Large intestine (tissue), 12 donors: ENCODE measurements at places on chromosomes 6 and 20. TPM values are rescaled to one million over a fixed set of nuclear protein-coding genes. Genes with fewer than 3 reads are reported as not detected.

DNA sequence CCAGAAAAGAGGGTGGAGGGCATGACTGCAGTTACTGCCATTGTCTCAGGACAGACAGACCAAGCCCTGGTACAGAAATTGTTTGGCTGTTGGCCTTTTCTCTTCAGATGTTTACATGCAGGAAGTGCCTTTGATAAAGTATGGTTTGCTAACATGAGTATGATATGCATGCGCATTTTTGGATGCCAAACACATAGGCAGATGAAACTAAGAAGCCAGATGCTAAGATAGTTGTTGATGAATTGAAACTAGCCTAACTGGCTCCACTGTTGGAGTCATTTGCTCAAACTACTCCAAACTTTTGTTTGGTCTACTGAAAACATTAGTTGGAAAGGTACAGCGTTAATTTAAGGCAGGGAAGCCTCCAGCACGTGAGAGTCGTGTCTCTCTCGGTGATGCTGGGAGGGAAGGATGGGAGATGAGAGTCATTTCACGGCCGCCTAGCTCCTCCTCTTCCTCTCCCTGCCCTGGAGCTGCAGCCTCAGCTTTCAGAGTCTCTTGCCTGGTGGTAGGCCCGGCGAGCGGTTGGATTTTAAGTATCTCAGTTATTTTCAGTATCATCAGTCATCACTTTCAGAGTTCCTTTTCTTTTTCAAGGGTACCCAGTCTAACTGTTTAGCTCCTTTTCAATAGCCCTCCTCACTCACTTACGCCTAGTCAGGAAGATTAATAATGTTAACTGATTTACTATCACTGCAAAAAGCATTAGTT, 29.7 kb downstream of the RREB1 start:
- DNase-seq: no peak
- H3K4me1 ChIP-seq: peaks cover 53% of the 10 kb centered on the region
- H3K4me3 ChIP-seq: no peak overlapping the region
- peak overlapping the region; percentile 58 for H3K27ac ChIP-seq
- no peaks in the 10 kb centered on the region for H3K27me3 ChIP-seq

- H3K27ac ChIP-seq: no peak overlapping the region
- H3K36me3 ChIP-seq: no peaks in the 10 kb centered on the region
- H3K4me1 ChIP-seq: no peaks in the 10 kb centered on the region
- H3K27me3 ChIP-seq: no peaks in the 10 kb centered on the region
- DNase-seq: no peak
These were observed 26.2 kb upstream of the NCOA3 start for GRCh38 chr20:47475419-47476044.

GRCh38 chr6:138226700-138227315, 8.5 kb upstream of the PBOV1 start:
- no peaks in the 10 kb centered on the region for H3K27me3 ChIP-seq
- no peaks in the 10 kb centered on the region for H3K36me3 ChIP-seq
- no peak for DNase-seq
- peak overlapping the region; percentile 33 for H3K27ac ChIP-seq
- H3K4me1 ChIP-seq: peaks cover 17% of the 10 kb centered on the region

DNA sequence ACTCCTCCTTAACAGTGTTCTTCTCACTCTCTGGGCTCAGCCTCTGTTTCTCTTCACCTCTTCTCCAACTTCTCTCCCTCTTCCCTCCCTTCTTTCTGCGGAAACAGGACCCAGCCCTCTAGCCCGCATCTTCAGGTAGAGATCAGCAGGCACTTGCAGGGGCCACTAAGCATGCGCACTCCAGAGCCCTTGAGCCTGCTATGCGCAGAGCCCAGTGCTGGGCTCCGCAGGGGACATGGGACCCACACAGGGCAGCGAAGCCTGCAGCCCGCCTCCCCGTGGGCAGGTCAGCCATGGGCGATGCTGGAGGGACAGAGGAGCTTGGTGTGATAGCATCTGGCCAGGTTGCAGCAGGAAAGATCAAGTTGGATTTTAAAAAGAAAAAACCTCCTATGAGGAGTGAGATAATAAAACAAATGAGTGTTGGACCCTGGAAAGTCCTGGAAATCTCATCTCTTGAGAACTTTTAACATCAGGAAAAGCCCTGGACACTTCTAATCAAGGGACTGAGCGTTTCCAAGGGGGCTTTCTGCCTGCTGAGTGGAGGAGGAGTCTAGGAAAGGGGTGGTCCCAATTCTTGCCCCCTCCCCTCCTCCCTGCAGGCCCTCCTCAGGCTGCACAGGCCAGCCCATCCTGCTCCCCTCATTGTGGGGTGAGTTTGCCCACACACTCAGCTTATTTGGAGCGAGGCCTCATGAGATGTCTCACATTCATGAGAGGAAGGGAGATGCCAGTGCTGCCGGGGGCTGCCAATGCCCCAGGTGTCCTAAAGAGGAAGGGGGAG, 71.9 kb downstream of the MDGA1 start:
- H3K4me1 ChIP-seq: peaks cover 3% of the 10 kb centered on the region
- H3K36me3 ChIP-seq: no peaks in the 10 kb centered on the region
- no peak for DNase-seq
- no peak overlapping the region for H3K4me3 ChIP-seq
- H3K27ac ChIP-seq: no peak overlapping the region

WFDC10B gene
- not detected for polyA plus RNA-seq

- H3K4me1 ChIP-seq: no peaks in the 10 kb centered on the region
- H3K36me3 ChIP-seq: no peaks in the 10 kb centered on the region
- no peaks in the 10 kb centered on the region for H3K27me3 ChIP-seq
- H3K27ac ChIP-seq: no peak overlapping the region
- no peak overlapping the region for H3K4me3 ChIP-seq
- DNase-seq: no peak
These were observed 44.1 kb upstream of the GRM4 start for GRCh38 chr6:34189806-34190503.

GRCh38 chr6:119028091-119028490, 50.4 kb downstream of the FAM184A start:
- no peak overlapping the region for H3K4me3 ChIP-seq
- no peak for DNase-seq
- H3K4me1 ChIP-seq: no peaks in the 10 kb centered on the region
- no peaks in the 10 kb centered on the region for H3K27me3 ChIP-seq
- no peak overlapping the region for H3K27ac ChIP-seq

FAM209B gene
- 0.19 TPM for polyA plus RNA-seq

LIME1 gene
- polyA plus RNA-seq: 7.5 TPM

- no peaks in the 10 kb centered on the region for H3K4me1 ChIP-seq
- no peak overlapping the region for H3K4me3 ChIP-seq
- no peak for DNase-seq
- H3K36me3 ChIP-seq: no peaks in the 10 kb centered on the region
- no peaks in the 10 kb centered on the region for H3K27me3 ChIP-seq
These were observed 348.7 kb downstream of the CD83 start for GRCh38 chr6:14466278-14466677.

- no peak overlapping the region for H3K4me3 ChIP-seq
- no peak overlapping the region for H3K27ac ChIP-seq
- DNase-seq: peak; percentile 38
- H3K27me3 ChIP-seq: no peaks in the 10 kb centered on the region
- H3K36me3 ChIP-seq: no peaks in the 10 kb centered on the region
- H3K4me1 ChIP-seq: no peaks in the 10 kb centered on the region
These were observed 707.0 kb downstream of the EPM2A start for GRCh38 chr6:145028144-145028818.

OXT gene
- polyA plus RNA-seq: 5.2 TPM

- no peaks in the 10 kb centered on the region for H3K4me1 ChIP-seq
- DNase-seq: no peak
- H3K4me3 ChIP-seq: no peak overlapping the region
- H3K36me3 ChIP-seq: no peaks in the 10 kb centered on the region
- H3K27me3 ChIP-seq: peaks cover 5% of the 10 kb centered on the region
These were observed 202.1 kb downstream of the NFATC2 start for GRCh38 chr20:51340451-51340840.

DNA sequence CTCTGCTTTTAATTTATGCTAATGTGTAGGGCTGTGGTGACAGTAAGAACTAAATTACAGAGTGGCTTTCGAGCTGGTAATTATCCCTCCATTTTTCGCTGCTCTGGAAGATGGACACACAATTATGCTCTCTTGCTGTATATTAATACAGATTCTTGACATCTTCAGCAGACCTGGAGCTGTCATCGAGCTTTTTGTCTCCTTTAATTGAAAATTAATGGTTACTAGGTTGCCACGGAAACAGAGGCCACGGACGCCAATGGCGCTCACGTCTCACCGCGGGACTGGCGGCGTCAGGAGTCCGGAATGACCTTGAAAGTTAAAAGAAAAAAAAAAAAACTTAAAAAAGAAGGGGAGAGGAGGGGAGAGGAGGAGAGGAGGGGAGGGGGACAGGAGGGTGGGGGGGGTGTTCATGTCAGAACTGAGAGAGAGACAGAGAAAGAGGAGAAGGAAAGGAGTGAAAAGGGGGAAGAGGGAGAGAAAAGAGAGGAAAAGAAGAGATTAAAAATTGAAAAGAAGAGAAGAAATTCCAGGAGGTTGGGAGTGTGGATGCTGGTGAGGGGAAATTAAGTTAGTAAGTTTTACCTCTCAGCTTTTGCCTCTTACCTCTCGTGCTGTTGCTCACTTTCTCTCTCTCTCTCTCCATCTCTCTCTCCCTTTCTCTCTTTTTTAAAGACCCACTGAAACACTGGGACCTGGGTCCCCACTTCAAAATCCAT, 22.1 kb upstream of the FOXP4 start:
- H3K4me1 ChIP-seq: peaks cover 65% of the 10 kb centered on the region
- no peak overlapping the region for H3K4me3 ChIP-seq
- H3K27ac ChIP-seq: peak overlapping the region; percentile 37
- H3K27me3 ChIP-seq: no peaks in the 10 kb centered on the region
- DNase-seq: no peak

ATP9A gene
- 46.3 TPM for polyA plus RNA-seq

VWA7 gene
- polyA plus RNA-seq: 10.1 TPM

- H3K4me3 ChIP-seq: peak overlapping the region; percentile 24
- no peaks in the 10 kb centered on the region for H3K36me3 ChIP-seq
- peak; percentile 47 for DNase-seq
- H3K27me3 ChIP-seq: no peaks in the 10 kb centered on the region
- peaks cover 9% of the 10 kb centered on the region for H3K4me1 ChIP-seq
These were observed 521.6 kb downstream of the CD83 start for GRCh38 chr6:14638906-14639761.

GRCh38 chr6:84645000-84645399, 119.4 kb downstream of the TBX18 start:
- H3K4me3 ChIP-seq: no peak overlapping the region
- no peak for DNase-seq
- no peaks in the 10 kb centered on the region for H3K27me3 ChIP-seq
- H3K4me1 ChIP-seq: no peaks in the 10 kb centered on the region

GRCh38 chr20:36815454-36816091, 42.0 kb upstream of the DSN1 start:
- no peak for DNase-seq
- H3K27me3 ChIP-seq: no peaks in the 10 kb centered on the region
- H3K27ac ChIP-seq: no peak overlapping the region
- H3K36me3 ChIP-seq: peaks cover 46% of the 10 kb centered on the region
- H3K4me1 ChIP-seq: peaks cover 6% of the 10 kb centered on the region

GRCh38 chr20:11738852-11739251, 178.8 kb upstream of the BTBD3 start:
- no peaks in the 10 kb centered on the region for H3K36me3 ChIP-seq
- no peaks in the 10 kb centered on the region for H3K4me1 ChIP-seq
- H3K27me3 ChIP-seq: no peaks in the 10 kb centered on the region
- no peak overlapping the region for H3K4me3 ChIP-seq
- no peak for DNase-seq
- H3K27ac ChIP-seq: no peak overlapping the region

DNA sequence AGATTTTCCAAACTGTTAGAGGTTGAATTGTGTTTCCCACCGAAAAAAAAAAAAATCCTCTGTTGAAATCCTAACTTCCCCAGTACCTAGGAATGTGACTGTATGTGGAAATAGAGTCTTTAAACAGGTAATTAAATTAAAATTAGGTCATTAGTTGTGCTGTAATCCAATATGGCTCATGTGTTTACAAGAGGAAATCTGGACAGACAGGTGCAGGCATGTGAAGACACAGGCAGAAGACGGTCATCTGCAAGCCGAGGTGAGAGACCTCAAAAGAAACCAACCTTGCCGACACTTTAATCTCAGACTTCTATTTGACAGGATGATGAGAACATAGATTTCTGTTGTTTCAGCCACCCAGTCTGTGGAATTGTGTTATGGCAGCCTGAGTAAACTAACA, 28.6 kb upstream of the EZR start:
- no peaks in the 10 kb centered on the region for H3K27me3 ChIP-seq
- peak overlapping the region; percentile 97 for H3K27ac ChIP-seq
- H3K36me3 ChIP-seq: no peaks in the 10 kb centered on the region
- DNase-seq: no peak
- peaks cover 43% of the 10 kb centered on the region for H3K4me1 ChIP-seq
- H3K4me3 ChIP-seq: no peak overlapping the region
